ENCODE measurements at places on chromosomes 4 and X.

DNA sequence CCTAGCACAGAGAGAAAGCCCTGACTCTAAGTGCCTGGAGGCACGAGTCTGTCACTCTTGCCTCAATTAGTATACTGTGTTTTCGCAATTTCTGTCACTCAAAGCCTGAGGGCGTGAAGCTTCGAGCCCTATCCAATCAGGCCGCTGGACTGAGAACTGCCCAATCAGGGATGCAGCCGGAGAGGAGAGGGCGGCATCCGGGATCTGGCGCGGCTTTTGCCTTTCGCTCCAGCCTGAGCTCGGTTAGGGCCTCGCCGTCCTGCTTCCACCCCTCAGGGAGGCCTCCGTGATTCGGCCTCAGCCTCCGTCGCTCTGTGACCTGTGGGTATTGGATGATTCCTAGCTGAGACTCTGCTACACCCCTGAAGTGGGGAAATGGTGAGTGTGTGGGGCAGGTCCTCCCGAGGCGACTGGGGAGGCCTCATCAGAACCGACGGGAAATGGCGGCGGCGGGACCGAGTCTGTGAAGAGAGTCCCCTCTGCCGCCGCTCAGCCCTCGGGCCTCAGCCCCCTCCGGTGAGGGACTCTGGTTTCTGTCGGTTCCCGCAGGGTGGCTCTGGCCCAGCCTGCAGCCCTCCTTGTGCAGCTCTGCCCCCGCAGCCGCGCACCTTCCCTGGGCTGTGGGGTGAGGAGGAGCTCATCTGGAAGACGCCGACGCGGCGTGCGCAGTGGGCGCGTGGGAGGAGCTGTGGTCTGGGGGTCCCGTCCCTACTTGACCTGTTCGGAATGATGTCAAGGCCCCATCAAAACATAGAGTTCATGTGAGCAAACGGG is 48.5 kb downstream of the ZNF141 start:
- peaks cover 31% of the 10 kb centered on the region for H3K36me3 ChIP-seq
- no peaks in the 10 kb centered on the region for H3K27me3 ChIP-seq
- no peak overlapping the region for H3K27ac ChIP-seq
- H3K4me3 ChIP-seq = no peak overlapping the region

- H3K4me1 ChIP-seq = no peaks in the 10 kb centered on the region
- no peak overlapping the region for H3K27ac ChIP-seq
- peaks cover 6% of the 10 kb centered on the region for H3K27me3 ChIP-seq
- no peak for DNase-seq
- H3K4me3 ChIP-seq = no peak overlapping the region
- H3K36me3 ChIP-seq = peaks cover 2% of the 10 kb centered on the region
These were observed 31.4 kb upstream of the SLC25A31 start for GRCh38 chr4:127698789-127699200.

DNA sequence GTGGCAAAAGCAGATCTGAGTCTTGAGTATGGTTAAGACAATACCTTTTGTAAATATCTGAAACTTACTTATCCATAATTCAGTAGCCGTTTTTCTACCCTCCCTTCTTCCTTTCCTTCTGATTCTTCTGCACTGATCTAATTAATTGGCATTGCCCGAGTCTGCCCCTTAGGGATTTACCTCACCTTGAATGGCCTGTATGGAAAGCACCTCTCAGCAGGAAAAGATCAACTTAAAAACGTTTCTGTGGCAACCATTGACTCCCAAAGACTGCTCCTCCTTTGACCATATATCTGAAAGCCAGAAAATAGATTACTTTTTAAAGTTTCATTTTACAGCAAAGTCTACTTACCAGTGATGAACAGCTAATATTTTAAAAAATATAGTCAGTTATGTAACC is 496.5 kb upstream of the LCORL start:
- H3K4me3 ChIP-seq = no peak overlapping the region
- peaks cover 5% of the 10 kb centered on the region for H3K27me3 ChIP-seq
- no peaks in the 10 kb centered on the region for H3K4me1 ChIP-seq
- H3K27ac ChIP-seq = no peak overlapping the region

- no peaks in the 10 kb centered on the region for H3K27me3 ChIP-seq
- no peak for DNase-seq
- H3K4me1 ChIP-seq = no peaks in the 10 kb centered on the region
- no peaks in the 10 kb centered on the region for H3K36me3 ChIP-seq
These were observed 223.1 kb downstream of the UNC5C start for GRCh38 chr4:95325665-95326064.

GRCh38 chr4:18938343-18939099 is 917.0 kb upstream of the LCORL start:
- no peak overlapping the region for H3K27ac ChIP-seq
- no peak for DNase-seq
- H3K4me1 ChIP-seq = no peaks in the 10 kb centered on the region
- H3K27me3 ChIP-seq = no peaks in the 10 kb centered on the region
- H3K36me3 ChIP-seq = no peaks in the 10 kb centered on the region
- no peak overlapping the region for H3K4me3 ChIP-seq

- H3K4me3 ChIP-seq = no peak overlapping the region
- no peaks in the 10 kb centered on the region for H3K4me1 ChIP-seq
- DNase-seq = peak; percentile 12
- no peaks in the 10 kb centered on the region for H3K27me3 ChIP-seq
These were observed 332.7 kb downstream of the MID1IP1 start for GRCh38 chrX:39133971-39134370.

DNA sequence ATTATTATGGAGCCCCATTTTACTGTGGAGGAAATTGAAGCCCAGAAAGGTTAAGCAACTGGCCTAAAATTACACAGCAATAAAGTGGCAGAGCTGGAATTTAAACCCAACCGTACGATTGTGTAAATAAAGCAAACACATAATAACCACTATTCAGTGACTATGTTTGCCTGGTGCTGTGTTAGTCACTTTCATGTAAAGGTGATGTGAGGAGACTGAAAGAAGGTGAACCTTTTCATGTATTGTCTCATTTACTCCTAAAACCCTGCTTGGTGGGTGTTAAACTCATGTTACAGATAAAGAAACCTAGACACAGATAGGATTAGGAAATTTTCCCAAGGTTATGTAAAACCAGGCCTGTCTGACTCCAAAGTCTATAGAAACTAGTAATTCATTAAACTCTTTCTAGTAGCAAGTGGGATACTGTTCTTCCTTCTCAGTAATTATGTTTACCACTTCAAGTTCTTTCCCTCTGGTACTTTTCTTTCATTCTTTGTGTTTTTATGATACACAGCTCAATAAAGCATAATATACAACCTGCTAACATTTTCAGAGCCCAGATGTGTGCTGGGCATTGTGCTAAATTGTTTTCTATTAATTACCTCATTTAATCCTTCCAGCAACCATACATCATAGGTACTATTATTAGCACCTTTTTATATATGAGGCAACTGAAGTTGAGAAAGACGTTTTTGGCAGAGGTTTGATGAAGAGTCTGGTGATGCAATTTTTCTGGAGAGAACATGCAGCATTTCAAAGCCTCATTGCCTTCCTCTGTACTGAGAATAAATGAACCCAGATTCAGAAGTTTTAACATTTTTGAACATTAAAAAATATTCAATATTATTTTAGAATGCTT is 202.7 kb downstream of the SPRY1 start:
- no peaks in the 10 kb centered on the region for H3K27me3 ChIP-seq
- no peak overlapping the region for H3K4me3 ChIP-seq
- peaks cover 44% of the 10 kb centered on the region for H3K4me1 ChIP-seq
- H3K36me3 ChIP-seq = no peaks in the 10 kb centered on the region

DNA sequence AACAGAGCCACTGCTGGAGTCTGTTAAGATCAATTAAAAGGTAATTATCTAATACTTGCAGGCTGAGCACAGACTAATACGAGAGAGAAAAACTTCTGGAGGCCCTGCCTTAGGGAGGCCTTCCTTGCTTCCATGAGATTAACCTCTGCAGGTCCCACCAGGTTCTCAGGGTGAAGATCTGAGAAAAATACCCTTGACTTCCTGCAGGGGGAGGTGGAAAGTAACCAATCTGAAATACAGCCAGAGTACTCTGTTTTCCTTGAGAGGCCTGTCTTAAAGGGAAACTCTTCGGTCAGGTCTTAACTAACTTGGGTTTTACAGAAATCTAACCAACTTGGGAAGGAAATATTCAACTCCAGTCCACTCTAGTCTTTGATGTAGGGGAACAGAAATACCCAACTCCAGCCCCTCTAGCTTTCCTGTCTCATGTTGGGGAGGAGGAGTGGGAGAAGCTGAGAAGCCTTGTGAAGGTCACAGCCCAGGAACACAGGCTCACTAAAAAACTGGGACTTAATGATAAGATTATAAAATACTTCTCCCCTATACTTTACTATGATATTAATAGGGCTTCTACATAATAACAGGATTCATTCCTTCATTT is 77.1 kb downstream of the TBCK start:
- DNase-seq = no peak
- no peak overlapping the region for H3K4me3 ChIP-seq
- no peak overlapping the region for H3K27ac ChIP-seq
- H3K27me3 ChIP-seq = no peaks in the 10 kb centered on the region
- no peaks in the 10 kb centered on the region for H3K4me1 ChIP-seq
- peaks cover 5% of the 10 kb centered on the region for H3K36me3 ChIP-seq

DNA sequence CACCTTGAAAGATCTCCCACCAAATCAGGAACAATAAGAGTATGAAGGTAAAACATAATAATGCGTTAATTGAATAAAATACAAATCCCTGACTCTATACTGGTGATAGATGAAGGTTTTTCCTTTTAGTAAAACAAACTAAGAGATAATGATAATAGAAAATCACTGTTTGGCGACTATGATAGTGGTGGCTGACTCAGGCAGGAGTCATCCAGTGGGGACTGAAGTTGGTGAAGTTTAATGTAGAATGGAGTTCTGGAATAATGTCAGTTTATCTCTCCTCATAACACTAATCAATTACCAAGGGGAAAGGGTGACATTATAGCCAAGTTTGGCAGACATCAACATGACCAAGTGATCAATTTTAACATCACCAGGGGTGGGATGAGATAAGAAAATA is 21.3 kb downstream of the ABCG2 start:
- H3K4me1 ChIP-seq = no peaks in the 10 kb centered on the region
- no peak overlapping the region for H3K4me3 ChIP-seq
- no peak overlapping the region for H3K27ac ChIP-seq

DNA sequence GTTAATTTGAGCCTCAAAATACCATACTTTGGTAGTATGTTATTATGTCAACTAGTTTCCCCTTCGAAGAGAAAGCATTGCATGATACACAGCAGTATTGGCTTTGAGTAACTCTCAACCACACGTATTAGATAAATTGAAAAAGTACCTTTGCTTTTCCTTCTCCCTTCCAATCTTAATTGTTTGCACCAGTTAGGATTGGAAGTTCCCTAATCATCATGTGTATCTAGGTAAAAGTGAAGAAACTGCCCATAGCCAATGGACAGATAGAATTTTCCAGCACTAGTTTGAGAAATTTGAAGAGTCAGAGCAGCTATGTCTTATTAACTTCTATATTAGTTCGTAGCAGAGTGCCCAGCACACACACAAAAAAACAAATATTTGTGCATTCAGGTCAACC is 241.3 kb downstream of the COX7B2 start:
- no peaks in the 10 kb centered on the region for H3K36me3 ChIP-seq
- DNase-seq = no peak
- no peak overlapping the region for H3K27ac ChIP-seq
- H3K4me1 ChIP-seq = no peaks in the 10 kb centered on the region

- H3K27me3 ChIP-seq = no peaks in the 10 kb centered on the region
- no peaks in the 10 kb centered on the region for H3K4me1 ChIP-seq
- no peak overlapping the region for H3K27ac ChIP-seq
- no peaks in the 10 kb centered on the region for H3K36me3 ChIP-seq
These were observed 359.2 kb downstream of the FBXW7 start for GRCh38 chr4:152176627-152177214.

DNA sequence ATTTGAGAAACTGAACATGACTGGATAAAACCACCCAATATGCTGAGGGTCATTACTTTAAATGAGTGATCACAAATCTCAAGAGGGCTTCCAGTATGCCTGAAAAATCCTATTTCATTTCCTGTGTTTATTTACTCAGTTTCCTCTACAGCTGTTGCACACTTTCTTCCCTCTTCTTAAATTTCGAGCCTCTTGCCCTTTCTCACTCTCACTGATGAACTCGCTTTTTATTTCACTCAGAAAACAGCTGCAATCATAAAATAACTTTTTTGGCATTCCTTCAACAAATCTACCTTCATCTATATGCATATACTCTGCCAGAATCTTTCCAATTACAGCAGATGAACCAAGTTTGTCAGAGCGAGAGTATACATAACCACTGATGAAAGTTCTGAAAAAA is 101.3 kb downstream of the EIF4E start:
- no peaks in the 10 kb centered on the region for H3K27me3 ChIP-seq
- H3K27ac ChIP-seq = no peak overlapping the region
- H3K4me1 ChIP-seq = peaks cover 10% of the 10 kb centered on the region
- DNase-seq = no peak
- no peaks in the 10 kb centered on the region for H3K36me3 ChIP-seq

DNA sequence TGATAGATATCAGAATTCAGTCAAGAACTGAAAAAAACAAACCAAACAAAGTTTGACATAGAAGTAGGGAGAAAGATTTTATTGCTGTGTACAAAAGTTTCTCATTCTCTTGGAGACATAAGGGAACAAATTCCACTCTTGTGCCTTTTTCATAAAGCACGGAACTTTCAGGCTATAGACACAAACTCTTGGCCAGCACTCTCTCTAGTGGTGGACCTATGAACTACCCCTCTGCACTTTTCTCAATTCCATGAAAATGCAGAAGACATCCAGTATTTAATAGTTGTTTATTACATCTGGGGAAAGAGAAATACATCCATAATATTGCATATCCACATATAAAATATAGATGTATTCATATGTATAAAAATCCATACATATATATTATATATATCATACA is 291.6 kb upstream of the HS3ST1 start:
- H3K27me3 ChIP-seq = peaks cover 11% of the 10 kb centered on the region
- H3K4me1 ChIP-seq = no peaks in the 10 kb centered on the region
- no peak for DNase-seq
- no peak overlapping the region for H3K4me3 ChIP-seq

- H3K4me1 ChIP-seq = peaks cover 23% of the 10 kb centered on the region
- peak overlapping the region; percentile 77 for H3K4me3 ChIP-seq
- DNase-seq = no peak
- no peaks in the 10 kb centered on the region for H3K27me3 ChIP-seq
These were observed 28.6 kb upstream of the MXD4 start for GRCh38 chr4:2290488-2290887.

DNA sequence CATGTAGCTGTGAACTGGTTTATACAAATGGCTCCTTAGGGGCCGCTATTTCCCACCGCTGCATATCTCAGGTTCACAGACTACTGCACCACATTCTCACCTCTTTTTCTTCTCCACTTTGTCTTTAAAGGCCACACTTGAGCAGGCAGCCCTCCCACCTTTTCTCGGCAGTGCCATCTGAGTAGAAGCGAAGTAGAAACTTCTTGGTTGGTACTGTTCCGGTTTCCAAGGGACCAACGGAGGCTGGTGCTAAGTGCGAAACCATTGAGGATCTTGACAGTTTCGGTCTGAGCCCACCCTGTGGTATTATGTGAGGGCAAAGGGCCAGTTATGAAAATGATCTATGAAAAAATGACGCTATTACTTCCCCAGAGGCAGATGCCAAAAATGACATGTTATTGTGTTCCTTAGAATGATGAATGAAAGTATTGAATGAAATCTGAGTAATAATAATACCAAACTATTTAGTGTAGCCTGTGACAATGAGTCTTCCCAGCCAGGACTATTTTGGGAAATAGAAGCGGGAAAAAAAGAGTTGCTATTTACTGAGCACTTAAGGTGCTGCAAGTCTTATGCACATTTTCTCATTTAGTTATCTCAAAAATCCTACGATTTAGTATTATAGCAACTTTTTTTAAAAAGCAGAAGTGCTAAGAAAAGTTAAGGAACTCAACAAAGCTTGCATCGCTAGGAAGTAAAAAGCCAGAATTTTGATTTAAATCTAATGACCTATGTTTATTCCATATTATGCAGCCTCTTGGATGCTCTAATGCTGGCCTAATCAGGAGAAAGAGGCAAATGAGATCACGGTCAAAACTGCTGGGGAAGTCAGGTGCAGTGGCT is 29.6 kb upstream of the CHRNA9 start:
- peak overlapping the region; percentile 79 for H3K27ac ChIP-seq
- H3K36me3 ChIP-seq = peaks cover 10% of the 10 kb centered on the region
- peak; percentile 65 for DNase-seq
- H3K4me3 ChIP-seq = peak overlapping the region; percentile 77
- H3K27me3 ChIP-seq = no peaks in the 10 kb centered on the region
- H3K4me1 ChIP-seq = peaks cover 85% of the 10 kb centered on the region
